Fibroblast of skin of scalp (primary cell): ENCODE measurements at places on chromosomes 7 and 10.

GRCh38 chr7:14666304-14666703 is 236.2 kb downstream of the DGKB start:
- no peak for DNase-seq

GRCh38 chr10:88103576-88103975 is 240.2 kb downstream of the PTEN start:
- DNase-seq: no peak

DNA sequence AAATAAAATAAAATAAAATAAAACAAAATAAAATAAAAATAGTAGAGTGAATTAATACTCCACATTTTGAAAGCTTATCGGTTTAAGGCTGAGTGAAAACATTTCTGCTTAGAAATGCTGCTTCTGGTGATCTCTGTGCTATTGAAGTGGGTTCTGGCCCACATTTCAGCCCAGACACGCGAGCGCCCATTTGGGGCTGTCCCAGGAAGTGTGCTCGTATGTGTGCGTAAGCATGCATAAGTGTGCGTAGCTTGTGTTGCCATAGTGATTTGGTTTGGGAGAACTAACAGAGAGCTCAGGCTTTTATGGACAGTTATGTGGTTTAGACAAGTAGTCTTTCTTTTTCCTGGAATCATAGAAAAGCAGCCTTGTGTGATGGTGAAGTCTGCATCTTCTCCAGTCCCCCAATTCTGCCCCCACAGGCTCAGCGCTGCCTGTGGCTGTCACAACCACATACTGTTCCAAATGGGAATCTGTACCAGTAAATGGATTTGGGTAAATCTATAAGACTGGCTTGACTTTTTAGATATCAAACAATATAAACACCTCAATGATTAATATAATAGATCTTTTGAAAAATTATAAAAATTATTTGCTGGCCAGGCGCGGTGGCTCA is 29.8 kb upstream of the PURB start:
- no peak for DNase-seq

GRCh38 chr7:137715121-137715520 is 131.7 kb downstream of the DGKI start:
- DNase-seq: no peak

- no peak for DNase-seq
Observed at GRCh38 chr10:30488316-30488715, 54.3 kb downstream of the MAP3K8 start.

DNA sequence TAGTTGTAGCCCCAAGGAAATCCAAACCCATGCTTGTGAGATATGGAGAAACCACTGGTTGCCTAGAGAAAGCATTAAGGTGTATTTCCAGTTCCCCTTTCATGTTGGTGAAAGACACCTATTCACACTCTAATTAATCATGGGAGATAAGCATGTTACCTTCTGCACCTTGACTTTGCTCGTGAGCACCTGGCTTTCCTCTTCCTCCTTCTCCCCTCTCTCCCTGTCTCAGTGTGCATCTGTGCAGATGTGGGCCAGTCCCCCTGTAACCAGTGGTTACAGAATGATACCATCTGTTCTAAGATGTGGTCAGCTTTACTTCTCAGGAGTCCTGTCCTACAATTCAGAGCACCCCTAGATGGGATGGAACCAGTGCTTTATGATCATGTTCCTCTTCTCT is 160.6 kb downstream of the LCOR start:
- no peak for DNase-seq
